Renal cortical epithelial cell (primary cell): ENCODE measurements at places on chromosomes 5 and 9. TPM values are rescaled to one million over a fixed set of nuclear protein-coding genes. Genes with fewer than 3 reads are reported as not detected.

C9orf153 gene
- total RNA-seq = 0.15 TPM in 1 of 2 replicates, not detected in the other

GABRA1 gene
- total RNA-seq = not detected in 2 replicates

GRCh38 chr9:35114840-35115628, 628 bp downstream of the ATOSB start:
- DNase-seq = peak; percentile 40

GRCh38 chr5:69105996-69106906, 12.4 kb downstream of the SLC30A5 start:
- no peak for DNase-seq

DNA sequence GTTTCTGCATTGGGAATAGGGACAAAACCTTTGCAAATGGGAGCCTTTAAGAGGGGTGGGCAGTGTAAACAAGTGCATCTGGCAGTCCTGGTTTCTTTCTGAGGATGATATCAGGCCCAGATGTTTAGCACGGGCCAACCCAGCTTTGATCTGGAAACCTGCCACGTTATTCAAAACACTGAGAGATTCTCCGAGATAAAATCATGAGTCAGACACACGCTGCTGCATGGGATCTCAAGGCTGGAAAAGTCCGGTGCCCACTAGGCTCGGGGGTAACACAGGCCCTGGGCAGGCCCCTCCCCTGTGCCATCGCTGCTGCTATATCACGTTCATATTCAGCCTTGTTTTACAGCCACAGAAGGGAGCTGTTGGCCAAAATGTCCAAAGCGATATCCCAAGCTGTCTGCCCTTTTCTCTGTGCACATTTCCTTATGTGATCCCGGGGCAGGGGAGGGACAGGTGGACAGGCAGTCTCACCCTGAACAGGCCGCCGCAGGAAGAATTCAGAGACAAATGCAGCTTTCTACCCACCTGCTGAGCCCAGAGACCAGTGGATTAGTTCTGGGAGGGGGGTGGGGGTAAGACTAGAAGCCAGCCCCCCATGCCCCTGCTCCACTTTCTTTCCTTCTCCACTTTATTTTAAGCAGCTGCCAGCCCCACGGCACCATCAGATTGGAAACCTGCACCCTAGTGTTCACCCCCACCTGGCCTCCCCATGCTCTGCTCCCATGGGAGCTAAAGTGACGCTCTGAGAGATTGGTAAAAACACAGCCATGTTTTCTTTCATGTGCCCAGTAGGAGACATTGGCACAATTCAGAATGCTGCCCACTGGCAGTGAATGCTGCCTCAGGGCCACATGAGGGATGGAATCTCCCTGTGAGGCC, 63.1 kb downstream of the TMOD1 start:
- no peak for DNase-seq

- peak; percentile 68 for DNase-seq
Measured at GRCh38 chr9:4604678-4605095, 57.4 kb upstream of the PLPP6 start.

DNA sequence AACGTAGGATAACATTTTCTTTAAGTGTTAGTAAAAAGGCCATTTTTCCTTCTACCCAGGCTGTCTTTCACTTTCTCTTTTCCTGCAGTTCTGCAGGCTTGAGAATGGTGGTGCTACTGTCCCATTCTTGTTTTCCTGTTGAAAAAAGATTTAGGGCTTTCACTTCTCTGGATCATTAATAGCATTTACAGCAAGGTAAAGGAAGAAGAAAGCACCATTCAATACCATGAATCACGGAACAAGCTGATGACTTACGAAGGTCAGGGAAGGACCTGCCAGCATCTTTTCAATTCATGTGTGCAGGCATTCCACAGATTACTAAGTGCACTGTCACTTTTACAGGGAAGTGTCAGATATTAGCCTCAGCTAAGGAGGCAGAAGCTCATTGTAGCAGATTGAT, 292.8 kb downstream of the YTHDC2 start:
- DNase-seq = peak; percentile 37

GRCh38 chr9:34500623-34501267, 22.0 kb downstream of the ENHO start:
- DNase-seq = peak; percentile 20

DNA sequence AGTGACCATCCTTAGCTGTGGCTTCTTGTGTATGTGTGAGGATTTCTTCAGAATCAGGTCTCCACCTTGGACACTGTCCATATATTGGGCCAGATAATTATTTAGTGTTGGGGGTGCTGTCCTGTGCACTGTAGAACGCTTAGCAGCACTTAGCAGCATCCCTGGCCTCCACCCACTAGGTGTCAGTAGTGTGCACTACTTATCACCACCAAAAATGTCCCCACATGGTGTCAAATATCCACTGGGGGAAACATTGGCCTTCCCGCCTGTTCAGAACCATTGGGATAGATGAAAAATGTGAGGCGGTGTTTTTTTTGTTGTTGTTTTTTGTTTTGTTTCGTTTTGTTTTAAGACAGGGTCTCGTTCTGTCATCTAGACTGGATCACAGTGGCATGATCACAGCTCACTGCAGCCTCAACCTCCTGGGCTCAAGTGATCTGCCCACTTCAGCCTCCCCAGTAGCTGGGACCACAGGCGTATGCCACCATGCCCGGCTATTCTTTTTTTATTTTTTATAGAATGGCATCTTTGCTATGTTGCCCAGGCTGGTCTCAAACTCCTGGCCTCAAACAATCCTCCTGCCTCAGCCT, 67.7 kb downstream of the TENT4A start:
- no peak for DNase-seq
